ENCODE measurements at places on chromosomes 16 and 17.

- no peak for DNase-seq
These were observed 24.2 kb downstream of the C1QTNF1 start for GRCh38 chr17:79047923-79048825.

GRCh38 chr17:81865733-81866439 lies 5.3 kb downstream of the ARHGDIA start:
- peak; percentile 21 for DNase-seq

GRCh38 chr16:19911747-19912454 lies 27.3 kb upstream of the GPRC5B start:
- no peak for DNase-seq

DNA sequence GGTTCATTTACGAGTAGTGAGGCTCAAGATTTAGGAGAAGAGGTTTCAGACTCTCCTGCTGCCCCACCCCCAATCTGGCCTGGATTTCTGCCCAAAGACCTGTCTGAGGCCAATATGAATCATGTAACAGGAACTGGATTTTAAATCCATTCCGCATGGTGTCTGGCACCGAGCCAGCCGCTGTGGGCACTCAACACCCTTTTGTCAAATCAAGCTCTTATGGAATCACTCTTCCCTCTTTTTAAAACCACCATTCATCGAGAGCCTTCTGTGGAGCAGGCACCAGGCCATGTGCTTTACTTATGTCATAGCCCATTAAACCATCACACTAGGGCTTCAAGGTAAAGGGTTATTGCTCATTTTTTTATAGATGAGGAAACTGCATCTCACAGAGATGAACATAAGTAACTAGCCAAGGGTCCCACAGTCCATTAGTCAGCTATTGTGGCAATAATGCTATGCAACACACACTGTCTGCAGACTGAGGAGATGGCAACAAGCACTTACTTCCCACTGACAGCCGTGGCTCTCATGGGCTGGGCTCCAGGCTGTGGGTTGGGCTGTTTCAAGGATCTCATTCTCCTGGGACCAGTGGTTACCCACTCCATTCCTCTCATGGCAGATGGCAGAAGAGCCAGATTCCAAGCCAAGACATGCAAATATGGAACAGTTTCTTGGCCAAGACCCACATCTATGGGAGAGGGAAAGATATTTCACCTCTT lies 93.6 kb downstream of the WSCD1 start:
- no peak for DNase-seq

DNA sequence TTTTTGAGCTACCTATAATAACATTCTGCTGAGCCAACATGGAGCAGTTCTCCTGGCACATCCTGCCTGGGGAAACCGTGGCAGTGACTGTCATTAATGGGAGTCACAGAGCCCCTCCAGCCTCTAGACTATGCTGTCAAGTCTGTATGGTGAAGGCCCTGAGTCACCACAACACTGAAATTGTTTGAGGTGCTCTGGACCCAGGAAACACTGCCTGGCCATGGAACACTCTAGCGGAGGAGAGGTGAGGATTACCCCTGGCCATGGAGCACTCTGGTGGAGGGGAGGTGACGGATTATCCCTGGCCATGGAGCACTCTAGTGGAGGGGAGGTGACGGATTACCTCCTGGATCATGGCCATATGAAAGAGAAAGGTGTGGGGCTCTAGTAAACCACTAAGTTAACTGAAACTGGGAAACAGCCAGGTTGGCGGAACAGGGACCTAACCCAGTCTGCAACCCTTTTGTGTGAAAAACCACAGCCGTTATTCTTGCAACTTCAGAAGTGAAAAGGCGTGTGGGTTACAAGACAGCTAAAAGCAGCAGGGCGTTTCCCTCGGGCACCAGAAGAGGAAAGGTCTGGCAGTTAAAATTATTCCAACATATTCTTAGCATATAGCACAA lies 156.7 kb downstream of the KCNJ12 start:
- DNase-seq: no peak

DNA sequence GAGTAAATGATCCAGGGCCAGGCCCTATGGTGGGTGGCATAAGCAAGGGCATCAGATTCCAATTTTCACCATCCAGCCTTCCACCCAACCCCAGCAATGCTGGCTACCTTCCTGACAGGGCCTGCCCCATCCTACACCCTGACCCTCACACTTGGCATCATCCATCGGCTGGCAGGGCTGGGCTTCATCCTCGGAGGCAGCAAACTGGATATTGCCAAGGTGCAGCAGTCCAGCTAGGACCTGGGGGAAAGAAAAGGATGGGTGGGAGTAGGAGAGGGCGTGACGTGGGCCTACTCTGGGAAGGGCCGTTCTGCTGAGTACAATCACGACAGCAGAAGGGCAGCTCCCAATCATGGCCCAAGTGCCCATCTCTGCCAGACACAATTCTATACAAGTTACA lies 23.5 kb downstream of the MYO19 start:
- DNase-seq: no peak

DNA sequence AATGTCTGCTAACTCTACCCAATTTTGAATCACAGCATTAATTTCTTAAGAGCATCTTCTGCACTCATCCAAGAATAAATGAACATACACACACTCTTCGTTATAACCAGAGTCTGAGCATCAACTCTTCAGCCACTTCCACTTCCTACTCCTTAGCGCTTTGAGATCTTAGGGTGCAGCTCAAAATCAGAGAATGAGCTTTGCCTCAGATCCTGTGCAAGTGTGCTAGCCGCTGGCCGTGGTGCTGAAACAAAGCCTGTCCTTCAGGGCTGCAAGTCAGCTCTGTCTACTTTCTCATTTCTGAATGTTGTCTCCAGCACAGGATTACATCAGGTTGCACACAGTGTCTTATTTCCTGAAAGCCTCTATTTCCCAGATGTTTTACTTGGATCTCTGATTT lies 165.4 kb downstream of the AIPL1 start:
- DNase-seq: peak; percentile 4

- no peak for DNase-seq
These were observed 43.7 kb upstream of the GOSR1 start for GRCh38 chr17:30433514-30433913.

DNA sequence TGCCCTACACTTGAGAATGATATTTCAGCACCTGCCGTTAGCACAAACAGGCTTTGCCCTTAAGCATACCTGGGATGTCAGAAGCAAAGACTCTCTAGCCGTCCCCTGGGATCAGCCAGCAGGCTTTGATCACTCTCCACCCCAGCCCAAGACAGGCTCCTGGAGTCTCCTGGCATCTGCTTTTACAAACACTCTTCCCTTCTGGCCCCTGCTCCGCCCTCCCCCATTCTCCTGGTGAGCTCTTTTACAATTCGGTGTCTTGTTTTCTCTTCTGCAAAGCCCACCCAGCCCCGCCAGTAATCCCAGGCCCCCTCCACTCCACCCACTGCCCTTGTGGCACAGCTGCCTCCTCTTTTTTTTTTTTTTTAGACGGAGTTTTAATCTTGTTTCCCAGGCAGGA lies 50.4 kb downstream of the KATNIP start:
- DNase-seq: no peak

- DNase-seq: peak; percentile 27
These were observed 994 bp downstream of the PITPNA start for GRCh38 chr17:1561420-1562175.

DNA sequence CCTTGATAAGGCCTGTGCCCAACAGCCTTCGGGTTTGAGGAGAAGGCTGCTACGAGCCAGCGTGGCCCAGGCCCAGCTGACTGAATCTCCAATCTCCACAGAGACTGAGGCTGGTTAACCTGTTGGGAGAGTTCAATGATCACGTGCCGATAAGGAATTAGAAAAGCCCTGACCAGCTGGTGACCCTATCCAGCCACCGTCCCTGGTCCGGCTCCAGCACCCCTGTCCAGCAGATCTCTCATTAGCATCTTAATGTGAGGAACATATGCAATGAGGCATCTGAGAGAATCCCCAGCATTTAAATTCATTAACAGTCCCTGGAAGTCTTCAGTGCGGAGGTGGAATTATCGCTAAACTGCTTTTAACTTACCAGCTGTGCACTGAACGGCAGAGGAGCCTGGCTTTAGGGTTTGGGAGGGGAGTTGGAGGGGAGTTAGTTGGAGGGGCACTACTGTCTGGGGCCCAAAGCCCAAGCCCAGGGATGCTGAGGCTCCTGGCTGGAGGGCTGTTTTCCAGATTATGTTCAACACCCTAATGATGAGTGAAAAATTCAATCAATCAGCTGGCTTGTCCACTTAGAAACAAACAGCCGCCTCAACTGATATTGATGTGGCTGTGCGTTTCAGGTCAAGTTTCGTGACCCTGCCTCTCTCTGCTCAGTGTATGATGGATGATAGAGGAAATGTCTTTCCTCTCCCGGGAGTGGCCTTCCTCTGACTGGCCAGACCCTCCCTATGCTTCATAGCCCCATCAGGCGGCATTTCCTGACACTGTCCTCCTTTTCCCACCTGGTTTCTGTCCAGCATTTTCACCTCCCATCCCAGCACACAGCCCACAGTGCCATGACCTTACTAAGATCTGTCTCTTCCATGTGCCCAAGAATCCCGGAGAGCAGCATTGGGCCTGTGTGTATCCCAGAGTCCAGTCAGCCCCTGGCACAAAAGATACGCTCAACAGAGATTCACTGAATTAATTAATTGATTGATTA lies 184.5 kb downstream of the CCT6B start:
- no peak for DNase-seq

DNA sequence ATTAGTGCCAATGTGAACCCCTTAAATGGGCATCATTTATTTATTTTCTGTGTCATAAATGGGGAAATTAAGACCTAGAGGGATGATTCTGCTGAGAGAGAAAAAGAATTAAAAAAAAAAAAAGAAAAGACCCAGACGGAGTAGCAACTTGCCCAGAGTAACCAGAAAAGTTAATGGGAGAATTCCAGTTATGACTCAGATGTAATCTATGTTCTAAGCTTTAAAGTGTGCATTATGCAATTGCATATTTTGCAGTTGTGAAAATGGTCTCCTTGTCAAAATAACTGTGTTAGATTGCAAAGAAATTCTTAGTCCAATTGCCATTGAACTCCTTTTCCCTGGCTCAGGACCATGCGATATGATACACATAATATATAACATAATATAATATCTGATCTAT lies 38.6 kb upstream of the TBX2 start:
- DNase-seq: no peak

DNA sequence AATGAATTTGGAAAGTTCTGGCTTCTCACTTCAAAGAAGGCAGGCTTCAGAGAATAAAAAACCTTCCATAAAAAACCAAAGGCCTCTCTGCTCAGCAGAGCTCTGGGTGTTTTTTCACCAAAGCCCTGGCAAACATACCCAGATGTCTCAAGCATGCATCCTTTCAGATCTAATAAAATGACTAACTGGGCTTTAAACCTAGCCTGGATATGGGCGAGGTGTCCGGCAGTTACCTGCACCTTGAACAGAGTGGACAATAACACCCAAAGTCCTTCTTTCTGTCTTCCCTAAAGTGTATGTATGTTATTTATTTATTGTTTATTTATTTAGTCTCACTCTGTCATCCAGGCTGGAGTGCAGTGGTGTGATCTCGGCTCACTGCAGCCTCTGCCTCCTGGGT lies 469.3 kb downstream of the XYLT1 start:
- DNase-seq: no peak

DNA sequence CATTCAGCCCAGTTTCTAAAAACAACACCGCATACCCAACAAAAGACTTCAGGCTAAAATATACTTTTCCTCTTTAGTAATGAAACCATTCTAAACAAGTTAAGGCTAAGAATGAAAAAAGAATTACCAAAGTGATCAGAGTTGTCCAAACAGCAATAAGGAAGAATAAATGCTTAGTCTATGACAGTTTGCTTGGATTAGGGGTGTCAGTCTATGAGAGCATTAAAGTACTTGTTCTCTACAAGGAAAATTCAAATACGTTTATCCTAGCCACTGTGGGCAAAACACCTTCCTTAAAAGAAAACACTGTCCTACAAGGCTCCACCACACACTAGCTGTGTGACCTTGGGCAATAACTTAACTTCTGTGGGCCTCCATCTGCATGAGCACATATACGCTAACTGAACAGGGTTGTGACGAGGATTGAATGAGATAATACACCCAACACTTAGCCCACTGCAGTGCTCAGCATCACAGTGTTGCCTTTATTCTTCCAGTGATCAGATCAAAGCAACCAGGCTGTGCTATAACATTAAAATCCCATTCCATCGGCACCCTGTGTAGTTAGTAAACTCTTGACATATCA lies 53.6 kb downstream of the TEX2 start:
- no peak for DNase-seq

GRCh38 chr16:49854796-49855203 lies 1.1 kb downstream of the ZNF423 start:
- DNase-seq: no peak

- no peak for DNase-seq
These were observed 11.2 kb upstream of the CEP20 start for GRCh38 chr16:15899538-15900100.

- no peak for DNase-seq
These were observed 146.8 kb downstream of the ZFHX3 start for GRCh38 chr16:72901000-72901627.

DNA sequence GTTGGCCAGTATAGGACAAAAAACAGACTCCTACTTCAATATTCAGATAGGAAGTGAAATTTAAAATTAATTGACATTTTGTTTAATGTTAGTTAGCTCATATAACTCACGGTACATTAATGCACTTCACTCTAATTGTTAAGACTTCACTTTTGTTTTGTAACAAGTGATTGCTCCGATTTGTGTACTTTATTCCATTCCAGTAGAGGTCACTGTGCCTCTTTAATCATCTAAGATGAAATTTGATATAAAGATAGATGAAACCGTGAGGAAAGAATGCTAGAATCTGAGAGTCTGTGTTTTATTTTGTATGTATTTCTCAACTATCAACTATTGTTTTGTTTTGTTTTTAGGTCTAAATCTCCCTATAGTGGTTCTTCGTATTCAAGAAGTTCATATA lies 29.0 kb downstream of the RBBP6 start:
- DNase-seq: no peak

DNA sequence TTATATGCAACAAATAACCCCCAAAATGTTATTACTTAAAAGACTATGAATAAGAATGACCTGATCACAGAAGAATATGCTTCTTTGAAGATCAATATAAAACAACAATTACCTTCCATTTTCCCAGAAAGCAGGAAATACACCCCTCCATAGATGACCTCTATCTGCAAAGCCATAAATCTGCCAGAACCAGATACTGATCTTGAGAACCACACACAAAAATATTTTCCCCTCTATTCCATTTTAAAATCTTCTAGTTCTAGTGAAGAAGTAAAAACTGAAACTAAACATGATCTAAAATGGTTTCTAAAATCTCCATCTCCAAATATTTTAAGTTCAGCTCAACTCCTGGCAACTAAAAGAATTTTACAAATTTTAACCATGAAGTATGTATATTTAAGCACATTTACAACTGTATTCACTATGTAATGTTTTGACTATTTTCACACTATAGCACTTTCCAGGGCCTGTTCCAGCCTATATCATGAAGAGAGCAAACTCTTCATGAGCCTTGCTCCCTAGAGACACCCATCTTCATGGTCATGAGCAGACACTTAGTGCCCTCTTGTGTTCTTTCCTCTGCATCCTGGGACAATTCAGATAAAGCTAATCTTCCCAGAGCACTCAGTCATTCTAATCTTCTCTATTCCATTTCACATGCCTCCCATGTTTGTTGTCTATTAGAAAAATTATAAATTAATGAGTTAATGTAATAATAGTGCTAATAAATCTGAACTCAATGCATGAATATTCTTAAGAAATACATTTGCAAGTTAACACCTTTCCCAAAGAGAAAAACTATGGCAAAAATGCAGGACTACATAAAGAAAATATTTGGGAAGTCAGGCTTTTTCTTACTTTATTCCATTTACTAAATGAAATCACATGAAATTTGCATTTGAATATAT lies 87.0 kb downstream of the HELZ start:
- no peak for DNase-seq
